ENCODE measurements at places on chromosomes 3 and 15.

DNA sequence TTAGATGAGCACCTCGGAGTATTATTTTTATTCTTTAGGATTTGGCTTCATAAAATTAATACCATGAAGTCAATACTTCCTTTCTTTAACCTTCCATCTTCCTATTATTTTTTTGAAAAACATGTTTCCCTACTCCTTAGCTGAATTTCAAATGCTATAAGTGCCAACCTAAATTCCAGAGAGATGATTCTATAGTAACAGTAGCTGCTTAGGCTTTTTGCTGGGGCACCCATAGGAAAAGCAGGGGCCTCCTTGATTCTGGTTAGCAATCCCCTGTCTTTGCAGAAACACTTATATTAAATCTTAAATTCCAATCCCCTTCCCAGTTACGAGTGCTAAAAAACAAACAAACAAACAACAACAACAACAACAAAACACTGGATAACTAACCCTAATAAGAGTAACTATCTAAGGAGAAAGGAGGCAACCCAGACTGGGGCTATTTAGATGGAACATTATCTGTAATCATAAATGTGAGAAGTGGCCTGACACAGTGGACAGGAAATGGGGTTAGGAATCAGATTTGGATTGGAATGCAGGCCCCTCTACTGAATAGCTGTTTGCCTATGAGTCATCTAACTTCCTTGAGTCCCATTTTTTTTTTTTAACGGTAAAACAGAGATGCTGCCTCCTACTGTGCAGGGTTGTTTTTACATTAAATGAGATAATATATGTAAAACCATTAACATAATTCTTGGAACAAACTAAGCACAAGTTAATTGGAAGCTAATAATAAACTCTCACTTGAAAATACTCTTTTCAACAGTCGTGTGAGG lies 148.1 kb downstream of the WDR72 start:
- DNase-seq: no peak

GRCh38 chr3:64405211-64405835 lies 180.1 kb upstream of the PRICKLE2 start:
- no peak for DNase-seq

- DNase-seq: no peak
These were observed 14.5 kb downstream of the TFDP2 start for GRCh38 chr3:142134799-142135325.

GRCh38 chr15:80556694-80557367 lies 138.3 kb upstream of the ABHD17C start:
- DNase-seq: no peak

- no peak for DNase-seq
These were observed 38.6 kb downstream of the PDZRN3 start for GRCh38 chr3:73586190-73586589.

DNA sequence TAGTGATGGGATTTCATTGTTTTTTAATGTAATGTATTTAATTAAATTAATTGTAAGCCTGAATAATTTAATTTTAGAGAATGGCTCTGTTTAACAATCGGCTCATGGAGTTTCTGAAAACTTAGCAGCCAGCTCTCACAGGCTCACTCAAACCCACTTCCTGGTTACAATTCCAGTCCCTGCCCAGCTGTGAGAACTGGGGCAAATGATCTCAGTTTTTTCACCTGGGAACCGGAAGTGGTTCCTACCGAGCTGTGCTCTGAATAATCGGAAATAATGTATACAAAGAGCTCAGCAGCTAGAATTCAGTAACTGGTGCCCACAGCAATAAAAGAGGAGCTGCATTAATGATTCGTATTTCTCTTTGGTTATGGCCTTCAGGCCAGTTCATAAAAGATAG lies 244.3 kb upstream of the MCTP2 start:
- no peak for DNase-seq

DNA sequence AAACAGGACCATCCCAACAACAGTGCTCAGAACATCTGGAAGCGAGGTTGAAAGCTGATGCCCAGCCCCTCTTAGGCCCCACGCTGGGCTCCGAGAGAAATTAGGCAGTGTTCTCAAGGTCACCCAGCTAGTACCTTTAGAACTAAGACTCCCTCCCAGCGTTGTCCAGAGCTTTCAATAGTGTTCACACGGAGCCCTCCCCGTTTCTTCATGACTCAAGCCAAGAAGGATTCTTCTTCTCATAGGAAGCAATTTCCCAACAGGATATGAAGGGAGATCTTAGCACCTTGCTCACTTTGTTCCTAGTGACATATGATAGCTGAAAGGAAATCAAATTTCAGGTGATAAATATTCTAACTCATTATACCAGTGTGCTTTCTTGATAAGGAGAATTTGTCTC lies 244.2 kb upstream of the ST8SIA2 start:
- DNase-seq: no peak

GRCh38 chr3:152772674-152773225 lies 62.2 kb upstream of the P2RY1 start:
- no peak for DNase-seq

GRCh38 chr3:58398669-58399333 lies 34.8 kb downstream of the PDHB start:
- DNase-seq: no peak

- DNase-seq: no peak
These were observed 22.3 kb downstream of the DENND6A start for GRCh38 chr3:57670543-57670942.

GRCh38 chr3:14479591-14479990 lies 60.6 kb downstream of the GRIP2 start:
- DNase-seq: no peak

- DNase-seq: no peak
These were observed 123.8 kb downstream of the TIGIT start for GRCh38 chr3:114417675-114418074.

Data from stimulated activated CD4-positive, alpha-beta T cell treated with anti-CD3 and anti-CD28 coated beads, Interleukin-4, amount 100 ng/mL, for 1 hour (primary cell).